ENCODE measurements at places on chromosomes 11 and 22. TPM values are rescaled to one million over a fixed set of nuclear protein-coding genes. Genes with fewer than 3 reads are reported as not detected.

MS4A3 gene
- not detected for total RNA-seq

GDPD5 gene
- total RNA-seq: 15.8 TPM

CNGA4 gene
- 3.8 TPM for total RNA-seq

FJX1 gene
- total RNA-seq: 1.5 TPM

GVQW3 gene
- total RNA-seq: 3.3 TPM

OR52N4 gene
- total RNA-seq: not detected

CCDC82 gene
- total RNA-seq: 27.1 TPM

SYT13 gene
- not detected for total RNA-seq

LRRC32 gene
- total RNA-seq: 121 TPM

GDPD4 gene
- total RNA-seq: not detected

KLHL35 gene
- 2.6 TPM for total RNA-seq

CABP4 gene
- total RNA-seq: 4.0 TPM

DNA sequence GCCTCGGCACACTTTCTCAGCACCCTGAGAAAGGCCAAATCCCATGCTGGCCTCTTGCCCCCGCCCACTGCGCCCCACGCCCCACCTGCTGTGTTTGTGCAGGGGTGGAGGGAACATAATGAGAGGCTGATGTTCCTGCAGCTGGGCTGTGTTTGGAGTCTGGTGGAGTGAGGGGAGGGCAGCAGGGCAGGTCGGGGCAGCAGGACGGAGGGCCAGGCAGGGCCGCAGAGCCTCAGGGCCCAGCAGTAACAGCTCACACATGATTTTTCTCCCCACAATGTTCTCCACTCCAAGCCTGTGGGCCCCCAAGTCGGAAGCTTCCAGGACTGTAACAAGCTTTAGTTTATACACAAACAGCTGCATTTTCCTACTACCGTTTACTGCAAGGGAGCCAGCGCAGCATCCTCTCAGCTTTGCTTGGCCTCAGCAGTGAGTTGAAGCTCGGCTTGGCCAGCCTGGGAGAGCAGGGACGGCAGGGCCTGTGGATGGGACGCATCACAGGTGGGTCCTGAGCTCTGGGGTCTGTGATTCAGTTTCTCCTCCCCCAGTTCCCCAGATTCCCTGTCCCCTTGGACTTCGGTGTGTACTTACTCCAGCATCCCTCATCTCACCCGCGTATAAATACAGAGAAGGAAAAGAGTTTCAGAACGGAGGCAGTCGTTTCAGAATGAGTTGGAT, 51.0 kb downstream of the RPUSD4 start:
- no peak overlapping the region for H3K4me3 ChIP-seq
- H3K27me3 ChIP-seq: no peaks in the 10 kb centered on the region
- no peak for DNase-seq
- no peaks in the 10 kb centered on the region for H3K4me1 ChIP-seq
- no peaks in the 10 kb centered on the region for H3K36me3 ChIP-seq

GRCh38 chr22:46355369-46355995, 20.0 kb downstream of the TRMU start:
- peak; percentile 74 for DNase-seq
- H3K36me3 ChIP-seq: peaks cover 83% of the 10 kb centered on the region
- H3K4me3 ChIP-seq: no peak overlapping the region
- H3K27me3 ChIP-seq: no peaks in the 10 kb centered on the region
- no peak overlapping the region for H3K27ac ChIP-seq

DNA sequence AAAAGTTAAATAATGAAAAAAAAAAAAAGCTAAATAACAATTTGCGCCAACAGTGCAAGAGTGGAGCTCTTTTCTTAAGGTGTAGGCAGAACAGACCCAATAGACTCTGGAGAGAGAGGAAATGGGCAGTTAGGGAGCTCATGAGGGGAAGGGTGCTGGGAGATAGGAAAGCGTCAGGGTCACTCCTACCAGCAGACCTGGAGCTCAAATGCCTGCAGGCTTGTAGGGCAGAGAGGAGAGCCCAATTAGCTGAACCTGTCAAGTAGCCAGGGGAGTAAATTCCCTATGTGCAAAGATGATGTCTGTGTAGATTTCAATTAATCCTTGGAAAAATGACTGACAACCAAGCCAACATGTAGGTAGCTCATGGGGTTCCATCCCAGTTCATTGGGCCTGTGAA, 73.0 kb downstream of the RAB30 start:
- no peak for DNase-seq
- H3K27ac ChIP-seq: no peak overlapping the region
- no peaks in the 10 kb centered on the region for H3K27me3 ChIP-seq
- peaks cover 10% of the 10 kb centered on the region for H3K4me1 ChIP-seq

GRCh38 chr11:70877151-70877550, 375.2 kb downstream of the SHANK2 start:
- H3K27ac ChIP-seq: no peak overlapping the region
- no peak for DNase-seq
- no peaks in the 10 kb centered on the region for H3K36me3 ChIP-seq
- H3K4me1 ChIP-seq: no peaks in the 10 kb centered on the region

DNA sequence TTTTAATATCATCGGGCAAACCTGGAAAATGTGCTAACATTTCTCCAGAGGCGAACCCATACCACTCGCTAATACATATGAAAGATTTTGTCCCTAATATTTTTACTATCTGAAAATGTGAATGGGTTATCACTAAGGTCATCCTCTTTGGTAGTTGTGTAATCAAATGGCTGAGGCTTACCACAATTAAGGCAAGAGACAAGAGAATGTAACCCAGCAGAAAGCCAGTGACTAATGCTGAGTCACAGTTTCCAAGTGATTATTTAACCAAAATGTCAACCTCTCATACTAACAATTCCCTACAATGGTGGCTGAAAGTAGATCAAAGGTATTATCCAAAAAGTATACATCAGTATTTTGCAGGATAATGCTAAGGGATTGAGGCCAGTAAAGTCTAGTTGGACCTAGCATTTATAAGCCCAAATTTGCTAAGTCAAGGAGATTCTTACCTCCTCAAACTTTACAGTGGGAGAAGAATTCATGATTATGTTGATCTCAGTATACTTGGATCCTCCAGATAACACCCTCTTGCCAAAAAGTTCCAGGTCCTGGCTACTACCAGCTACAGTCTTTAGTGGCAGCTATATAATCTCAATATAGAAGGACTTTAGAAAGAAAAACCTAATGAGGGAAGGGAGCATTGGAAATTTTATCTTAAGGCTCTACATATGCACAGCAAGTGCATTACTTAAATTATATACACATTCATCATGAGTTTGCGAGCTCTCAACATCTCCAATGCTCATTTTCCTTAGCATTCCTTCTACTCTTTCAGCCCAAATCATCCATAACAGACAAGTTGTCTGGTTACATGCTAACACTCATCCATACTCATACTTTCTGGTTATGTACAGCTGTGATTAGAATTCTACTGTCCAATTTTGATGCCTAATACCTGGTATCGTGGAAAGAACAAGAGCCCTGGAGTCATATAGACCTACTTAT, 25.4 kb downstream of the SIK3 start:
- no peak for DNase-seq
- peaks cover 58% of the 10 kb centered on the region for H3K4me1 ChIP-seq
- peak overlapping the region; percentile 8 for H3K27ac ChIP-seq
- H3K4me3 ChIP-seq: no peak overlapping the region
- no peaks in the 10 kb centered on the region for H3K36me3 ChIP-seq
- H3K27me3 ChIP-seq: no peaks in the 10 kb centered on the region

- no peak for DNase-seq
- H3K4me1 ChIP-seq: peaks cover 18% of the 10 kb centered on the region
- no peaks in the 10 kb centered on the region for H3K27me3 ChIP-seq
- no peak overlapping the region for H3K4me3 ChIP-seq
These were observed 8.1 kb downstream of the DIXDC1 start for GRCh38 chr11:111945198-111945597.

- no peaks in the 10 kb centered on the region for H3K4me1 ChIP-seq
- no peak for DNase-seq
- no peaks in the 10 kb centered on the region for H3K36me3 ChIP-seq
- no peak overlapping the region for H3K27ac ChIP-seq
- H3K27me3 ChIP-seq: no peaks in the 10 kb centered on the region
- no peak overlapping the region for H3K4me3 ChIP-seq
These were observed 28.4 kb upstream of the PRDM10 start for GRCh38 chr11:130031056-130031455.

GRCh38 chr11:111776398-111777093, 10.4 kb upstream of the PPP2R1B start:
- H3K4me3 ChIP-seq: no peak overlapping the region
- no peaks in the 10 kb centered on the region for H3K36me3 ChIP-seq
- no peak for DNase-seq
- H3K27me3 ChIP-seq: no peaks in the 10 kb centered on the region
- peaks cover 21% of the 10 kb centered on the region for H3K4me1 ChIP-seq

Measured in lower lobe of right lung (tissue), 2 donors.